Posterior vena cava (tissue), 2 donors: ENCODE measurements at places on chromosomes 11 and 22. TPM values are rescaled to one million over a fixed set of nuclear protein-coding genes. Genes with fewer than 3 reads are reported as not detected.

- peak; percentile 83 for DNase-seq
Observed at GRCh38 chr11:67286621-67287333, 2.3 kb upstream of the ANKRD13D start.

- DNase-seq = no peak
Observed at GRCh38 chr22:46907241-46908215, 145.1 kb downstream of the TBC1D22A start.

KCTD14 gene
- 0.38 TPM for total RNA-seq

PNPLA5 gene
- total RNA-seq = not detected

SYT7 gene
- 0.71 TPM for total RNA-seq

INPPL1 gene
- total RNA-seq = 110 TPM
